ENCODE measurements at places on chromosomes 13 and 19. TPM values are rescaled to one million over a fixed set of nuclear protein-coding genes. Genes with fewer than 3 reads are reported as not detected.

DNA sequence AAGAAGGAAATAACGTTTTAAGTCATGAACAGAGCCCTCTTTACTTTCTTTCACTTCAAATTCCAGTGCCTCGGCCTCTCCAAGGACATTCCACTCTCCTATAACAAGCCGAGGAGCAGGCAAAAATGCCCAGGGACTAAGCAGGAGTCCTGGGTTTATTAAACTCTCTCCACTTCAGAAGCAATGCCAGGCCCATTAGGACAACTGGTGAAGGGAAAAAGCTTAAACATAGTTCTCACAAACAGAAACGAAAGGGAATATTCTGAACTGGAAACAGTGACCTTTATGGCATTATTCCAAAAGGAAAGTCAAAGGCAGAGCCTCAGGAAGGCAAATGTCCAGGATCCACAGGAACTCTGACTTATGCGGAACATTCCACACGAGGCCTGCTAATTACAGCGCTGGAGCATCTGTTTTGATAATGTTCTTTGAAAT lies 30.9 kb upstream of the MED4 start:
- DNase-seq: peak; percentile 46

DNA sequence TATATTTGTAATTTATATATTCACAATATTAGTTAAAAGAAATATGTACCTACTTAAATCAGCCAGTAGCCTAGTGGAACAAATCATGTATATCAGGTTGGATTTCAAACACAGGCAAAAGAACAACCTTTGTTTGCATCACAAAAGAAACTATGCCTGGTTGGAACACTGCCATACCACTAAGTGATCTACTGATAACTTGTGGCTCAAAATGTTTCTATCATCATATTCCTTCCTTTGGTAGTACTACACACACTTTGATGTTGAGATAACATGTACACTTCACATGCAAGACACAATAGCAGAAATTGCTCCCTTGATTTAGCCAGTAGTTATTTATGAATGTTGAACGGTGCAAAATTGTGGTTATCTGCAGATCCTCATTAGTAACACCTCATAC lies 146.0 kb upstream of the GPC6 start:
- no peak for DNase-seq

ACER1 gene
- not detected for total RNA-seq

ARHGAP35 gene
- total RNA-seq: 44.8 TPM

DNA sequence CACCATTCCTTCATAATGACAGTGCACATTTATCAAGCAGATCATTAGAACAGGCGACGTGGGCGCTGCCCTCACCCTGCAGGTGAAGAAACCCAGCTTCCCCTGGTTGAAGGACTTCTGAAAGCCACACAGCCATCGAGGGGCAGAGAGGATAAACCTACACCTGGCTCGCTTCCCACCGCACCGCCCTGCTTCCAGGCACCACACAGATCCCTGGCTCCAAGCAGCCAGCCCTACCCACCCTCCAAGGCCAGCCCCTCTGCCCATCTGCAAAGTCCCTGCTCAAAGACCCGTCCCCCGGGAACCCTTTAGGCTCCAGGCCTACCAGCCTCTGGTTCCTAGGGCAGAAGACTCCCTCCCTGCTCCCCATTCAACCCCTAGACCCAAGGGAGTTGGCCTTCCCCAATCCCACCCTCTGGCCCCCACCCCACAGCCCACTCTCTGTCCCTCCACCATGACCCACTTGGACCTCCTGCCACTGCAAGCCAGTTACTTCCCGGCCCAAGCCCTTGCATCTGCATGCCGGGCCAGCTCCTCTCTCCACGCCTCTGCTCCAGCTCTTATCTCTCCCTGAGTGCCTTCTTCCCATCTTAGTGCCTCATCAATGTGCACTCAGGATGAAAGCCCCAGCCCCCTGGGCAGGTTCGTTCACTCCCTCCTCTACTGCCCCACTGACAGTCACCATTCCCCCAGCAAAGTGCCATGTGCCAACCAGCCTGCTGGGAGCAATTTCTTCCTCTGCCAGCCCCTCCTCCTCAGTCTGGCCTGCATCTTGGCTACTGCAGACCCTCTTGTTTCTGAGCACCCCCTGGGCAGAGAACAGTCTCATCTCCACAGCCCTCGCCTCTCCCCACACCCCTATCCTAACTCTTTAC lies 28.0 kb downstream of the PEPD start:
- DNase-seq: no peak

DNA sequence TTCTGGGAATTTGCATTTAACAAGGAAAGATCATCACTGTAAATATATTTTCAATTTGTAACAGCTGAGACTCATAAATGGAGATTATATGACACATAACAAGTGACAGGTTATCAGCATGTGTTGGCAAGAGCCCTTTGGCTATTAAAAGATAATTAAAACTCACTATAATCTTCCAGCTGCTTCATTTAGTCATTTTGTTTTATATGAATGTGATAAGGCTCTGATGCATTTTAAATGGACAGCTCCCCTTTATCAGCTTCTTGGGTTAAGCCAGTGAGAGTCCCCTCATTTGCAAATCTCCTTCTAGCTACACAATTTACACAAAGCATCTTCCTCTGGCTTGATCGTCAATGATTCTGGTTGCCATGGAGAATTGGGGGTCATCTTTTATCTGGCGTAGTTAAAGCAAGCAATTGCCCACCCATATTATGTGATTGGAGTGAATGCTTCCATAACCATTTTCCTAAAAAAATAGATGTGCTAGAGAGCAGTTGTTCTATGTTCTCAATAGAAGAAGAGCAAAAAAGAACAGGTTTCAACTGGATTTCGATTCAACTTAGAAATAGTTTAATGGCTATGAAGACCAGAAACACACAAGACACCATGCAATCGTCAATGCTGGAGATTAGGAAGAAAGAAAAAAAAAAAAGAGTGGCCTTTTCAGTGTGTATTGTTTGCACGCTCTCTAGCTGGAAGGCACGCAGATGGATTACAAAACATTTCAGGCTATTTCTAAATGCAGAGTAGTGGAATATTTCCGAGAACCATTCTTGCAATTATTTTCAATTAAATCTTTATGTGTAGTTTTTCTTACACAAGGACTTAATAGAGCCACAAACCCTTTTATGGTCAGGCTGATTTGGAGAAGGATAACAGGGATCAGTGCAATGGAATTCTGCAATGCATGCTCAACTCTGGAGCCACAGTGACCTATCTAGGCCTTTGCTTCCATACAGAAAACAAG lies 27.4 kb downstream of the STARD13 start:
- DNase-seq: no peak

All from breast epithelium (tissue), 4 donors.